Activated CD8-positive, alpha-beta memory T cell treated with anti-CD3 and anti-CD28 coated beads for 48 hours (primary cell): ENCODE measurements at places on chromosomes 1 and 21.
A peak's percentile ranks its signal among the peaks of the same experiment; 100 is the strongest.

- no peak for DNase-seq
Measured at GRCh38 chr1:92117526-92117925, 37.4 kb downstream of the BTBD8 start.

- DNase-seq: no peak
Measured at GRCh38 chr1:159122005-159122621, 45.5 kb upstream of the AIM2 start.

GRCh38 chr1:218742467-218743262, 397.5 kb downstream of the TGFB2 start:
- no peak for DNase-seq

DNA sequence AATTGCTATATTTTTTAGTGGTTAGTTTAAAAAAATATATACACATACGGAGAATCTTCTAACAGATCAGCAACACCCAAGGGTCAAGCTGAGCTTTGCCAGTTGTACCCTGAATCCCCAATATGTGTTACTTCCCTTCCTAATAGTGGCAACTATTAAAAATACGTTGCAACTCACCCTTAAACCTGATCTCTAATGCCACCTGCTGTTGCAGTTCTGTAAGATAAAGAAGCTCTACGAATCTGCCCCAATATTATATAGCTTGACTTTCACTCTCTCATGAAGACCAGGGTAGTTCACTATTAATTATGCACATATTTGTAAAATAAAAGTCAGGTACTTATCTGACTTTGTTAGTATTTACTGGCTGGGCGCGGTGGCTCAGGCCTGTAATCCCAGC, 58.4 kb downstream of the ASH1L start:
- DNase-seq: no peak

DNA sequence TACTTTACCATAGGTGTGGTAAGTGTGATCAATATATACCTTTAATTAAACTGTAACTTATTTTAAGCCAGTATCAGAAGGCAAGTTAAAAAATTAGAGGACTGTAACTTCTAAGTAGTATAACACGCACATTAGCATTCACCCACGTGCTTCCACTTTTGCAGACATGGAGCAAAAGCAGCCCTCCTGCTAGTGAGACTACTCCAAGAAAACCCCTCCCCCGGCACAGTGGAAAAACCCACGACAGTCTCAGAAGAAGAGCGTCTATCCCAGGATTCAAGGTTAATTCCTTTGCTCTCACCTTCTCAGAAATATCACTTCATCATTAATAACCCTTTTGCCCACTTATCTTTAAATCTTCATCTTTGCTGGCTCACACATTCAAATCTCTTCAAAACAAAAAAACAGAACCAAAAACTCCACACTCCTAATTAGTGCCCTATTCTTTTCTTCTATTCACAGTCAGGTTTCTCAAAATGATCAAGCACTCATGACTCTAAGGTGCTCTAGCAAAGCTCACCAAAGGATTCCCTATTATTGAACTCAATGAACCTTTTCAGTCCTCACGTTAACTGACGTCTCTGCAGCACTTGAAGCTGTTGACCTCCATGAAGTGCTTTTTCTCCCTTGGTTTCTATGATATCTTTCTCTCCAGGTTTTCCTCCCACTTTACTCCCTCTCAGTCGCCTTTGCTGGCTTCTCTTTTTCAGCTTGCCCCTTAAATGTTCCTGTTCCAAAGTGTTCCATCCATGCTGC, 213.5 kb downstream of the SMYD3 start:
- DNase-seq: no peak

GRCh38 chr21:46215436-46216131, 13.0 kb downstream of the LSS start:
- DNase-seq: no peak

GRCh38 chr1:202283379-202283844, 58.3 kb downstream of the UBE2T start:
- no peak for DNase-seq

GRCh38 chr21:27648560-27648959, 681.7 kb upstream of the ADAMTS5 start:
- DNase-seq: no peak

DNA sequence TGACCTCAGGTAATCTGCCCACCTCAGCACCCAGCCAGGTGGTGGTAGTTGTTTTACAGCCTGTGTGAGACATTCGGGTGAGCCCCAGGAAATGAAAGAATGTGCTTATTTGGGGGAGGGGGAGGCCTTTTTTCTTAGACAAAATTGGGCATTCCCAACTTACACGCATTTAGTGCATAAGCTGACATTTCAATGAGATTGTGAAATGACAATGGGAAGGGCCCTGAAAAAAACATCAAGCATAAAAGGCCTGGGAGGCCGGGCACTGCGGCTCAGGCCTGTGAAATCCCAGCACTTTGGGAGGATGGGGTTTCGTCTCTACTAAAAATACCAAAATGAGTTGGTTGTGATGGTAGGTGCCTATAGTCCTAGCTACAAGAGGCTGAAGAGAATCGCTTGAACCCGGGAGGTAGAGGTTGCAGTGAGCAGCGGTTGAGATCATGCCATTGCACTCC, 5.0 kb downstream of the GAS5 start:
- no peak for DNase-seq

- DNase-seq: no peak
Measured at GRCh38 chr1:225746361-225747179, 31.1 kb upstream of the SRP9 start.

GRCh38 chr1:58282623-58283387, 263.7 kb downstream of the OMA1 start:
- DNase-seq: no peak

DNA sequence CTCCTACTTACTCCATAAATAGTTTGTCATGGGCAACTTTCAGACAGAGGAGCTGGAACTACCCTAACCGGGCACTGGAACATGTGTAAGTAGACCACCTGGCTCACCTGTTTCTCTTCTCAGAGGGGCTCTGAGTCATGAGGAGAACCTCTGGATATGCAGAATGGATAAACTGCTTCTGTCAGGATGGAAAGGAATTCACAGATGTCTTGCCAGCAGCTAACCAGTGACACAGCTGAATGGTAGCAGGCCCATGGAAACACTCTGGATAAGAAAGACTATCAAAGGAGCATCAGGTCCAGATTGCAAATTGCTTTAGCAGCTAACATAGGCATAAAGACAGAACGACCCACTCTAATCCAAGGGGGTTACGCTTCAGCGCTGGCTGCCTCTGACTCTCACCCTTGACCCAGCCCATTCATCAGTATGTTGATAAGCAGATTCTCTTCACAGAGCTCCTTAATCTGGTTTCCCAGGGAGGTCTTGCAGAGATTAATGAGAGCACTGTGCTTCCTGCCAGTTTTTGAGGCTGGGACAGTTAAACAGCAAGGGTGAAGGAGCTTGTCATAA, 54.2 kb downstream of the HIVEP3 start:
- no peak for DNase-seq

- DNase-seq: peak; percentile 41
Measured at GRCh38 chr1:156889802-156890580, 3.5 kb upstream of the PEAR1 start.
